ENCODE measurements at places on chromosomes 1 and 21. TPM values are rescaled to one million over a fixed set of nuclear protein-coding genes. Genes with fewer than 3 reads are reported as not detected.

- H3K36me3 ChIP-seq = peaks cover 65% of the 10 kb centered on the region
- DNase-seq = no peak
- no peak overlapping the region for H3K4me3 ChIP-seq
- H3K27me3 ChIP-seq = no peaks in the 10 kb centered on the region
- no peak overlapping the region for H3K27ac ChIP-seq
- no peaks in the 10 kb centered on the region for H3K4me1 ChIP-seq
These were observed 8.6 kb downstream of the ZNF496 start for GRCh38 chr1:247322849-247323586.

DNA sequence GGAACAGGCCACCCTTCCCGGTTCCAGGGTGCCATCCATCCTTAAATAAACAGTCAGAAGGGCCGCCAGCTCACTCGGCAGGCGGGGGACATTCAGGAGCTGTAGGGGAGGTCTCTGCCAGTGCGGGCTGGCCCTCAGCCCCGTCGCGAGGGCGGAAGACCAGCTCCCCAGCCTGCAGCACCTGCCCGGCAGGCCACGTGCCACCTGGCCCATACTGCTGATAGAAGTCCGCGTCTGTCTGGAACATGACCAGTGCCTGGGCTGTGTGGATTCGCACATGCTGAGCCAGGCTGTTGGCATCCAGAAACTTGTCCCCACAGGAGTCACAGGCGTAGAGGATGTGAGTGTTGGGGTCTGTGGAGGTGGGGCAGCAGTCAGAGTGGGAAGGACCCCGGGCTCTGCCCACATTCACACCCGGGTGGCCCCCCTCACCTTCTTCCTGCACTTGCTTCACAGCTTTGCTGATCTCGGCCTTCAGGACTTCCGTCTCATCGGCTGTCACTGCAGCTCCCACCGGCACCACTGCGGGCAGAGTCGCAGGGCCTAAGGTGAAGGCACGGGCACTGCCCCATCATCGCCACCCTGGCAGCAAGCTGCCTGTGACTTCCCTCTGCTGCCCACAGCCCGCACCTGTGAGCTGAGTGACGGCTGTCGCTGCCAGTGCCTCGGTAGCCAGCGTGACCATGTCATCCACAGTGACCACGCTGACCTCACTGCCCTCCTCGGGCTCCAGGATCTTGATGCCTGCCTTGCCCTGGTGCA is 33.8 kb downstream of the ZBTB17 start:
- no peaks in the 10 kb centered on the region for H3K27me3 ChIP-seq
- H3K36me3 ChIP-seq = no peaks in the 10 kb centered on the region
- DNase-seq = peak; percentile 66
- no peak overlapping the region for H3K4me3 ChIP-seq
- peak overlapping the region; percentile 73 for H3K27ac ChIP-seq

FCER1G gene
- 4.2 TPM for total RNA-seq

- H3K27ac ChIP-seq = peak overlapping the region; percentile 60
- H3K4me3 ChIP-seq = no peak overlapping the region
- DNase-seq = no peak
- H3K36me3 ChIP-seq = no peaks in the 10 kb centered on the region
These were observed 33.5 kb downstream of the ACOT7 start for GRCh38 chr1:6360117-6360496.

GRCh38 chr21:32448803-32449594 is 36.5 kb downstream of the EVA1C start:
- H3K4me3 ChIP-seq = no peak overlapping the region
- DNase-seq = no peak
- H3K27ac ChIP-seq = no peak overlapping the region
- peaks cover 3% of the 10 kb centered on the region for H3K4me1 ChIP-seq

DNA sequence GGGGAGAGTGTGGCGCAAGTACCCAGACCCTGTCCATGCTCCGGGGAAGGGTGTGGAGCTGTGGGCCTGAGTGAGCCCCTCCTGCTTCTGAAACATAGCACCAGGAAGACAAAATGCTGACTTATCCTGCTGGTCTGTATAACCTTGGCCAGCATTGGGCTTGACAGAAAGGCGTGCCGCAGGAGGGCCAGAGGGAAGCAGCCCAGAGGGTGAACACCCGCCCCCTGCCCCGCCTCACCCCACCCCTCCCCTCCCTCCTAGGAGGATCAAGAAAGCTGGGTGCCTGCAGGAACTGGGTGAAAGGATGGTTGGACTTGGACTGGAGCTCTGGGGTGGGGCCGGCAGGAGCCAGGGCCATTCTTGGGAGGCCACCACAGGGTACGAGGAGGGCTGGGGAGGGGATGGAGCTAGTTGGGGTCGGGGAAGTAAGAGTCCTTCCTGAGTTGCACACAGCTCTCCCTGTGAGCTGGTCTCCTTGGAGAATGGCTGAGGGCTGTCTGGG is 27.1 kb downstream of the PTPRF start:
- no peaks in the 10 kb centered on the region for H3K4me1 ChIP-seq
- no peak for DNase-seq
- H3K27me3 ChIP-seq = no peaks in the 10 kb centered on the region
- no peaks in the 10 kb centered on the region for H3K36me3 ChIP-seq

TBX19 gene
- total RNA-seq = 0.53 TPM

GRCh38 chr21:42375506-42375905 is 9.2 kb upstream of the TFF1 start:
- H3K4me3 ChIP-seq = no peak overlapping the region
- no peak overlapping the region for H3K27ac ChIP-seq
- H3K36me3 ChIP-seq = no peaks in the 10 kb centered on the region

FCAMR gene
- total RNA-seq = not detected

GRCh38 chr21:41985662-41986416 is 24.3 kb downstream of the ZBTB21 start:
- H3K4me3 ChIP-seq = no peak overlapping the region
- no peak for DNase-seq

DNA sequence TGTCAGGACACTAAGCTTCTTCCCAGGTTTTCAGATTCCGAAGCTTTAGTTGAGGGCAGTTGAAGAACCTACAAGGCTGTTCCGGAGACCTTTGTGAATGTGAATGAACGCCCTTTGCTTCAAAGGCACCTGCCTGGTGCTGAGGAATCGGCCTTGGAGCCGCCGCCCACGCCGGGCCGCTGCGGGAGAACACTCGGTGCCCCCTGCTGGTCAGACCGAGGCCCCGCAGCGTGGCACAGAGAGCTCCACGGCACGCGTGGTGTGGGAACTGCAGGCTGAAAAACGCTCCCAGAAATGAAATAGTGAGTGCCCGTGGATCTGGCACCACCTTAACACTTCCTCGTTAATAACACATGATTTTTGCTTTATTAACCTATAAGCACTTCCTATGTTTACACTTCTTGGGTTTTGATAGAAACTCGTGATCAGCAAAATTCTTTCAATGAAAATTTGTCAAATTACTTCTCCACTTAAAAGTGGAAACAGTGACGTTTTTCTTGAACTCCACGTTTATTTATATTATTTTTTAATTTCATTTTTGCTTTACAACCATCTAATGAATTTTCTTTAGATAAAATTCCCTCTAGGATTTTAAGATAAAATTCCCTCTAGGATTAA is 460.6 kb downstream of the DSCAM start:
- H3K27ac ChIP-seq = no peak overlapping the region
- H3K4me1 ChIP-seq = no peaks in the 10 kb centered on the region
- H3K4me3 ChIP-seq = no peak overlapping the region

Data from gastrocnemius medialis (tissue), 4 donors.